LoVo (cell line): ENCODE measurements at places on chromosomes 4 and X.

DNA sequence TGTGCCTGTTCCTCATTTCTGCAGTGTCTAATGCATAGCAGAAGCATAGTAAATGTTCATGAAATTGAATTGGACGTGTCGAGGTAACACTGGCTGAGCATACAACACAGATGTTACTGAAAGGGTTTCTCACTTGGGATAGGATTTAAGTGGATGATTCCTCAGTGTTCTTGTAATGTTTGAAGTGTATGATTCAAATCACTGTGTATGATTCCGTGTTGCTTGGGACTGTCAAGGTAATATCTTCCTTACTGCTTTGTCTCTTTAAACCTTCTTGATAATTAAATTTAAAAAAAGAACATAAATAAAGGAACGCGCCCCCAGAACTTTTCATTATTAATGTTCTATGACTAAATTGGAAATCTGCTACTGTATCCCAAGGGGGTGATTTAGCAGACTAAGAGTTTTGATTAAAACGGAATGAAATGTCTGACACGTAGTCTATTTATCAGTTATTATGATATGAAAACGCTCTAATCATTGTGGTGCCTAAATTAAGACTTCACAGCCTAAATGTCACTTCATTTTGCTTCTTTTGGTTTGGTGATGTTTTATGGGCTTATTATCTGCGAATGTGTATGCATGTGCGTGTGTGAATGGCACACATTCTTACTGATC, 696.9 kb upstream of the EPHA5 start:
- no peak for DNase-seq

- DNase-seq: no peak
These were observed 464.1 kb downstream of the IDS start for GRCh38 chrX:149040873-149041535.

DNA sequence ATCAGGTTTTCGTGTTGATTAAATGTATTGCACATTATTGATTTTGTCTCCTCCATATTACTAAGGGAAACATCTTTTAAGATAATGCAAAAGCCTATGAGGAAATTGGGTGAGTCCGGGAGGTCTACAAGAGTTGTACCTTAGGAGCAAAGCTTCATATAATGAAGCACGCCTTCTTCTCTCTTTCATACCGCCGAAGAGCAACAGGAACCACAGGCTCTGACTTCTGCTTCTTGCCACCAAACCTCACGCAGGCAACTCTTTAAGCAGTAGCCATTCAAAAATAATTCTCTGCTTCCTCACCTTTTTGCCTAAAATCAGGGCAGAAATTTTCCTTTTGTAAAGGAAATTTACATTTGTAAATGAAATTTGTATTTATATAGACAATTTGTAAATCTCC, 139.6 kb downstream of the SPRY1 start:
- DNase-seq: no peak

DNA sequence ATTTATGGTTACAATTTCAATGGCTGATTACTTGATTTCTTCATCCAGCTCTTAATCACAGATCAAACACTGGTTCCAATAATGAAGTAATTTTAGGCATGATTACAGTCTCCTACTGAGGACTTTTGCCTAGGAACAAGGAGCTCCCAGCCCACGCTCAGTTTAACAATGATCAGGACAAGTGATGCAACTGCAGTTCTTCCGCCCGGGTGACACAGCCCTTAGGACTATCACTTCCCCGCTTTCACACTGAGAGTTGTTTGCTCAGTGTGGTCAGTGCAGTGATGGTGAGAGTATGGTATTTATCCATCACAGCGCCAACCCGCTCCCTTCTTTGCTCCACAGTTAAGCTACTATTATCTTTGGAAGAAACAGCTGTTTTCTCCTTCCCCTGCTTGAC, 203.2 kb upstream of the MBNL3 start:
- DNase-seq: no peak

DNA sequence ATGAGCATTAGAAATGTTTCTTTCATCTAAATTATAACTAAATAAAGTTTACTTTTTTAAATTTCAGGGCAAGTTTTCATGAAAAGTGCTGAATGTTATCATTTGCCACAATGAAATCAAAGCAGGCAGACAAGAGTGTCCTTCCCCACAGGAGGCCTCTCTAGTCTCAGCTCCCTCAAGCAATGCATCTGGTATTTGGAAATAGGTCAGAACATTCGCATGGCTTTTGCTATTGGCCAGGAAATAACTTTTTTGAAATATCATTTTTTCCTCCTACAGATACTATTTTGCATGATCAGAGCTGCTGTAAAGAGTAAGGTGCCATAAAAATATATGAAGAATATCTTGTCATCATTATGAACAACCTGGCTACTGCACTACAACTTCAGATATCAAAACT, 41.1 kb downstream of the MAD2L1 start:
- DNase-seq: no peak

- no peak for DNase-seq
These were observed 174.9 kb upstream of the TECRL start for GRCh38 chr4:64584125-64584524.

DNA sequence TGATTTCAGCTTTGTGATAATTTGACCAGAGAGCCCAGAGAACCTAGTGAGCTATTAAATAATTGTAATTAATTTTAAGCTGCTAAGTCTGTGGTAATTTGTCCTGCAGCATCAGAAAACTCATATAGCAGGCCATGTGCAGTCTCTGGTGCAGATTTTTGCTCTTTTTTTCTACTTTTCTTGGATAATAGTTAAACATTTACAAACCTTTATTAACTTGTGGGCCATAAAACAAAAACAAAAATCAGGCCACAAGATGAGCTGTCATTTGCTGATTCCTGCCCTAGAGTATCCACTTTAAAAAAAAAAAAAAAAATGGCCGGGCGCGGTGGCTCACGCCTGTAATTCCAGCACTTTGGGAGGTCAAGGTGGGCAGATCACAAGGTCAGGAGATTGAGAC, 99.8 kb downstream of the CLDN22 start:
- DNase-seq: no peak

GRCh38 chr4:102836596-102836995, 9.2 kb upstream of the UBE2D3 start:
- DNase-seq: no peak

DNA sequence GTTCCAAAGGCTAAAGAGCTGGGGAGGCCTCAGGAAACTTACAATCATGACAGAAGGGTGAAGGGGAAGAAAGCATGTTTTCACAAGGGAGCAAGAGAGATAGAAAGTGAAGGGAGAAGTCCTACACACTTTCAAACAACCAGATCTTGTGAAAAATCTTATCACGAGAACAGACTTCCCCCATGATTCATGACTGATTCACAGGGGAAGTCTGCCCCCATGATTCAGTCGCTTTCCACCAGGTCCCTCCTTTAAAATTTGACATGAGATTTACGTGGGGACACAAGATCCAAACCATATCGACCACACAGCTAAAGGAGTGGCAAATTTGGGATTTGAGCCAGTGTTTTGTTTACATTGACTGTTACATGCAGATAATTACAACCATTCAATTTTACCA, 971.1 kb upstream of the HS3ST1 start:
- no peak for DNase-seq

- no peak for DNase-seq
These were observed 121.8 kb downstream of the ARHGAP10 start for GRCh38 chr4:147853706-147854105.

DNA sequence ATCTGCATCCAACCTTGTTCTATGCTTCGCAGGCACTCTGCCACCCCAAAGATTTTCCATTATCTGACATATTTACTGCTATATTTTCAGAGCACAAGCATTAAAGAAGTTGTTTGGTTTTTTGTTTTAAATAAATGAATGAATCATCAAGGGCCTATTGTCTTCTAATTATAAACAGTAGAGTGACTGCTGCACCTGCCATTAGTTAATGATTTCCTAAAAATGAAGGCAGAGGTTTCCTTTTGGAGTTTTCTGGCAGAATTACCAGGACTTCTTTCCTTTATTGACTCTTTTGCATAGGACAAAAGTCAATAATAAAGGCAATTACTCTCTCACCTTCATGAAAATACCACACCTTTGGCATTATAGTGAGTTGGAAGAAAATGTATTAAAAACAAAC, 238.1 kb downstream of the INPP4B start:
- DNase-seq: no peak

DNA sequence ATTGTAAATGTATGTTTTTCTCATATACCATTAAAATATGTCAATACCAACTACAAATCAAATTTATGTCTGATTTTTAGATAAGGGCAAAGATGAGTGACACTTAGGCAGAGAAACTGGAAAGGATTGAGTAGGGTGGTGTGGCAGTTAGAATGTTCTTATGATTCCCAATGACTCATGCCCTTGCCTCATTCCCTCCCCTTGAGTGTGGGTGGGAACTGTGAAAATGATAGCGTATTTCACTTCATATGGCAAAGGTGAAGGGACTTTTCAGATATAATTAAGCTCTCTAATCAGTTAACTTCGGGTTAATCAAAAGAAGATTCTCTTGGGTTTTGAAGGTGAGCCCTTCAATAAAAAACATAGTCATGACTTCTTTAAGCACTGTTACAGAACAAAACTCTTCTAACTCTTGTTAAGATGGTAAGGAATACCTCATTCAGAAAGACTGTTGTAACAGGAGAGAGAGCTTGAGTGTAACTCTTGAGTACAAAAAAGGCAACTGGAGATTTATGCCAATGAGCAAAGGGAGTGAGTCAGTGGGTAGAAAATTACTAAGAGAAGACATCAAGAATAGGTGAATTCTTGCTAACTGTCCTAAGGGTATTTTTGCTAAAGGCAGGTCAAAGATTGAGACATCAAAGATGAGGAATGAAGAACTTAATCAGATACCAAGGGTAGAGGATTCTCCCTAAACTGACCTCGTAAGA, 329.5 kb downstream of the KCTD8 start:
- DNase-seq: no peak

GRCh38 chr4:79907001-79907400, 166.0 kb downstream of the ANTXR2 start:
- DNase-seq: no peak

- no peak for DNase-seq
These were observed 10.4 kb upstream of the MSX1 start for GRCh38 chr4:4849106-4849505.

- peak; percentile 81 for DNase-seq
These were observed 11.2 kb upstream of the PDGFRA start for GRCh38 chr4:54217642-54218495.

DNA sequence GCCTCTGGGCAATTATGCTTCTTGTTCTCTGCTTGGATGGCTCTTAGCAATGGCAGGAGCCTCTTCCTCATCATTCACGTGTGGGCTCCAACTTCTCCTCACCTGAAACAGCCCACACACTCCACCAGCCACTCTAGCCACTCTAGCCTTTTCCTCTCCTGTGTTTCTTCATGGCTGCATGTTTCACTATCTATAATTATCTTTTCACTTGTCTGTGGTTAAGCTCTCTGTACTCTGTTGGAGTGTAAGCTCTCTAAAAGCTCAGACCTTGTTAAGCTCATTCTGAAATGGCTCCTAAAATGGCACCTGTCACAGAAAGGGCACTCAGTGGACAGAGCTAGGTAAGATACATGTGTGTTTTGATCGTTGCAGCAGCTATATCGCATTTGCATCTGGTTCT, 80.0 kb downstream of the SH3KBP1 start:
- DNase-seq: no peak

DNA sequence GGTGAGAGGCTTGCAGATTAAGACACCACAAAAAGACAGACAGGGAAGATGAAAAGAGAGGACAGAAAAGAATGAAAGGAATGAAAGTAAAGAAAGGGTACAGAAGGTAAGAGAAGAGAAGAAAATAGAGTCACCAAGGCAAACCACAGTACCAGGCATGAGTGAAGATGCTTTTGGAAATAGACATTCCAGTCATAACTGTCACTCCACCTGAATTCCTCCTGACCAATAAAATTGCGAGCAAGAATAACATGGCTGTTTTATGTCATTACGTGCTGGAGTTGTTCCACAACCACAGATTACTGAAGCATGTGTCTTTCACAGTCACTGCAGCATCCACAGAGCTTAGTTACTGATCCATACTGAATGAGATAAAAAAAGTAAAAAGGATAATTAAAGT, 864.9 kb upstream of the SLIT2 start:
- no peak for DNase-seq
